ENCODE measurements at places on chromosomes 7 and 10.

DNA sequence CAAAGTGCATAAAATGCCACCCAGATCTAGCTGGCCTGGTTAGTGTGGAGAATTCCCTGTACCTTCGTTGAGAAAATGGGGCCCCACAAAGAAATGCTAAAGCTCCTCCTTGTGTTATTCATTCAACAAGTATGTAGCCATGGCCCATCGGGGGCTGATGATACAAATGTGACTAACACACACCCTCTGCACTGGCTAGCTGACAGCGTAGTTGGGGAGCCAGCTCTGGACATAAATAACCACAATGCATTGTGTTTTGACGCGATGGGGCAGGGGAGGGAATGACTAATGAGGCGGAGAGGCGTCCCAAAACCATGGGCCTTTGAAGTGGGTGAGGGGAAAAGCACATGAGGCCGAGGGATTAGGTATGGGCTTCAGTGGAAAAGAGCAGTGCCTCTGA, 28.2 kb upstream of the ASL start:
- no peak for DNase-seq

- no peak for DNase-seq
Measured at GRCh38 chr10:72649291-72649690, 23.4 kb upstream of the MICU1 start.

DNA sequence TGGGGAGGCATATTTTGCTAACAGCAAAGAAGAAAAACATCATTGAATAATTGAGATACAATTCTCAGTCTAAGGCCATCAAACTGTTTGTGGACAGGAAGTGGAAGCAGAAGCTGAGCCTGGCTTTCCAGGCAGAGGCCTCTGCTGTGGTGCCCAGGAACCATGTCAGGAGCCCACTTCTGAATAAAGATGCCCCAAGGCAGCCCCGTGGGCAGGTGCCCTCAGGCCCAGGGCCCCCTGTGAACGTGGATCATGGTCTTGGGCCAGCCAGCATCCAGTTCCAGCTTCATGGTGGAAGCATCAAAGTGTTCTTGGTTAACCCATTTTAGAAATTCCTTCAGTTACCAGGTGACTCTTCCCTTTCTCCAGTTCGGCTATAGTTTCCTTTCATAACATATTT, 346.8 kb downstream of the PTPRN2 start:
- DNase-seq, result no peak

DNA sequence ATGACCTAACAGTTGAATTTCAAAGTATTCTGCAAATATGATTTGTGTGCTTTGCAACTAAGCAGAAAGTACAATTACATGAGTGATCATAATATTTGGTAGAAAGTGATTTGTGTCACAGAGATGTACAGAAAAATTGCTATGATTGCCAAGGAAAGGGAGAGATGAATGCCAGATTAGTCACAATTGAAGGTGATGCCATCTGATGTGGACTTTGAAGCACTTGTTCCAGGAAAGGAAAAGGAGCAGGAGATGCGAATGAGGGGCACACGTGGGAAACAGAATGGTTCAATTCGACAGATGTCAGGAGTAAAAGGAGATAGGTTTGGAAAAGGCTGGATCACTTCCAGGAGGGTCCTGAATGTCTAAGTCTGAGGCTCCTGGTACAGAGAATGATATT, 153.1 kb upstream of the LAMB4 start:
- DNase-seq, result no peak

DNA sequence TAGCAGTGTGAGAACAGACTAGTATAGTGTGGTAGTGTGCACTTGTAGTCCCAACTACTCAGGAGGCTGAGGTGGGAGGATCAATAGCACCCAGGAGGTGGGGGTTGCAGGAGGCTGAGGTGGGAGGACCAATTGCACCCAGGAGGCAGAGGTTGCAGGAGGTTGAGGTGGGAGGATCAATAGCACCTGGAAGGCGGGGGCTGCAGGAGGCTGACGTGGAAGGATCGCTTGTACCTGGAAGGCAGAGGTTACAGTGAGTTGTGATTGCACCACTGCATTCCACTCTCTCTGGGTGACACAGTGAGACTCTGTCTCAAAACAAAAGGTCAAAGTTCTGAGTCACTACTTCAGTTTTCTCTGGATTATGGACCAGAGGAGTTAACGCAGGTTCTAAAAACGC, 22.6 kb upstream of the DIP2C start:
- no peak for DNase-seq

DNA sequence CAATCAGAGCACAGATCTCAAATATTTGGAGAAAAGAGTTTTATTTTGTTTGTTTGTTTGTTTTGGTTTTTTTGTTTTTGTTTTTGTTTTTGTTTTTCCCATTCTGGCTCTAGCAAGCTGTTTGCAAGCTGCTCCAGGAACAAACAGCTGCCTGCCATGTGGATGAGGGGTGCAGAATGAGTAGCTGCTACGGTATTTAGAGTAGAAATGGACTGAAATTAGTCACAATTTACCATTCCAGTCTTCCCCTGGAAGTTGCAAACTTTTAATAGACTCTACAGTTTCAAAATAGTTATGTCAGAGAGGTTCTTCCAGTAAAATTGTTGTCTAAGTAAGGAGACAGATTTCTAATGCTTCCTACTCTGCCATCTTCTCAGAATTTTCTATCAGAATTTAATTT, 27.1 kb upstream of the TAS2R16 start:
- no peak for DNase-seq

DNA sequence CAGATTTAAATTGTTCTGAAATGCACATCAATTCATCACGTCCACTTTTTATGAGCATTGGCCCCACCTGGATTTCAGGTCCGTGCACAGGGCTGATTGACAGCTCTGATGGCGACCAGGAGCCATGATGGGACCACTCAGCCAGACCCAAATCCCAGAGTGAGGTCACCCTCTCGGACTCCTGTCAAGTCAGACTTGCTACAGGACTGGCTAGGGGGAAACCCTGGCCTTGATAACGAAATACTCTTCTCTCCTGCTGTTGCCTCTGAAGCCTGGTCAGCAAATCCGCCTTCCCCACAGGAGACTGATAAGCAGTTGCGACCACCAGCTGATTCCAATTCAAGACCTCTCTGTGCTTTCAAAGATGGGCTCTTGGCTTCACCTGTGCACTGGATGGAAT, 76.4 kb downstream of the CARD11 start:
- DNase-seq, result no peak

DNA sequence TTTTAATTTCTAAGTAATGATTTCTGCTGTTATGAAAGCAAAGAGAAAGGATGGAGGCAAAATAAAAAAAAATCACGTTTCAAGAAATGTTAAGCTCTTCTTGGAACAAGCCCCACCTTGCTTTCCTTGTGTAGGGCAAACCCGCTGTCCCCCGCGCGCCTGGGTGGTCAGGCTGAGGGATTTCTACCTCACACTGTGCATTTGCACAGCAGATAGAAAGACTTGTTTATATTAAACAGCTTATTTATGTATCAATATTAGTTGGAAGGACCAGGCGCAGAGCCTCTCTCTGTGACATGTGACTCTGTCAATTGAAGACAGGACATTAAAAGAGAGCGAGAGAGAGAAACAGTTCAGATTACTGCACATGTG, 2.4 kb downstream of the ADRB1 start:
- no peak for DNase-seq

- no peak for DNase-seq
Measured at GRCh38 chr10:38119038-38119437, 24.9 kb downstream of the ZNF37A start.

GRCh38 chr10:98295401-98295811, 27.4 kb upstream of the LOXL4 start:
- no peak for DNase-seq

- no peak for DNase-seq
Measured at GRCh38 chr7:90660100-90660499, 64.0 kb downstream of the CDK14 start.

DNA sequence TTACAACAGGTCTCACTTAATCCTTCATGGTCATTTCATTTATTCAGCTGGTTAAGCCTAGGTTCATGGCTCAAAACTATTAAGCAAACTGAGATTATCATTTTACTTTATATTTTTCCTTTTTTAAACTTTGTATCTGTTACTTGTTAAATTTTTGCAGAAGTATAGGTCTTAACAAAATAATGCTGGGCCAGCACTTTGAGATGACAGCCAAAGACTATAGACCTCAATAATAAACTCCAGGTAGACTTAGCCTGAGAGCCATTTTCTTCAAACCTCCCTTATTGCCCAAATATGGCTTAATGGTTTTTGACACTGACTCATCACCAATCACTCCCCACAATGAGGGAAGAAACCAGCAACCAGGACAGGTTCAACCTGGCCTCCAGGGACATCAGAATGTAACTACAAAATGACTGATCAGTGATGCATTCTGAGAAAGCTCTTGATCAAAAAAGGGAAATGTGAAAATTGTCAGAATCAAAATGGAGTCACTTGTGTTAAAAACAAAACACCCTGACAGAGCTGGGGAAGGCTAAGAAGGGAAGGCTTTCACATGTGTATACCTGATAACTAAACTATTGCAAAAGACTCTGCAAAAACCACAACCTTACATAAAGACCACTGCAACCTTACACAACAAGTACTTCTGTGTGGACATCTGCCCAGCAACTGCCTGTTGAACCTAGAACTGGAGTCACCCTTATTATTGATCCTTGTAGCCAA, 2.1 kb upstream of the CCDC126 start:
- no peak for DNase-seq

DNA sequence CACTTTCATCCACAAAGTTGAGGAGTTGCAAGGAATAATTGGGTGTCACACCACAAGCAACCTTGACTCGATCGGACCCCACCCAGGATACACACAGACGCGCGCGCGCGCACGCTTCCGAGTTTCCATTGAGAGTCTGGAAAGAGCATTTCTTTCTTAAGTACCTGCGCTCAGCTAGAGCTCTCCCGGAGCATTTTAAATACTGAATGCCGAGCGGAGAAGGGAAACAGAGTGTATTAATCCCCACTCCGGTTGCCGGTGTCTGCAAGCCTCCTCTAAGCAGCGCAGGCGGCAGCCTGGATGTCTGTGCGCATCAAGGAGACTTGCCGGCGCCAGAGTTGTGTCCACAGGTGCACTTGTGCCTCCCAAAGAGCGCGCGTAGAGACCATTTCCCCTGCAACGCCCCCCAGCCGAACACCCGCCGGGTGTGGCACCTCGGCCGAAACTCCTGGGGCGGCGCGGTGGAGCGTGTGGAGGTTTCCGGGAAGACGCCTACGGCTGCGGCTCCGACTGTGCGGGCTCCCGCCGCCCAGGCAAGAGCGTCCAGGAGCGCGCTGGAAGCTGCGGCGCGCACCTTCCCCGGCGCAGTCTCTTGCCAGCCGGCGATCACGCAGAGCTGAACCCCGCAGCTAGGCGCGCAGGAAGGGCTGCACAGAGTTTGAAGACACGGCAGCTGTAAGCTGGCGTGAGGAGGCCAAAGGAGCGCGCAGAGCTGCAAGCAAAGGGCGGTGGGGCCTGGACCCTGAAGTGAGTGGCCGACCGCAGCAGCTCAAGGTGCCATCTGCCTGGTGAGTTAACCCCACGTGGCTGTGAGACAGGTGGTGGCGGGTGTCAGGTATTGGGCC, 1.1 kb upstream of the FEZF1 start:
- DNase-seq, result no peak

DNA sequence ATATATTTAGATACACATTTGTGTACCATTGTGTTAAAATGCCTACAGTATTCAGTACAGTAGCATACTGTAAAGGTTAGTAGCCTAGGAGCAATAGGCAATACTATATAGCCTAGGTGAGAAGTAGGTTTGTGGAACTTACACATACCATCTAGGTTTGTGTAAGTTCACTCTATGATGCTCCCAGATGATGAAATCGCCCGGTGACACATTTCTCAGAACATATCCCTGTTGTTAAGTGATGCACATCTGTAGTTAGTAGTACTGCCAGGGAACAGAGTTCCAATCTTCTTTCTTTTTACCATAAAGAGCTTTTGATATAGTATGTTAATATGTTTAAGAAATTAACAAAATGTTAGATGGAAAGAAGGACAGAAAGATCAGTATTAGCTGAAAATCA, 138.2 kb downstream of the SNX13 start:
- no peak for DNase-seq

- no peak for DNase-seq
Measured at GRCh38 chr10:46096446-46096845, 50.4 kb upstream of the MSMB start.

All from hematopoietic multipotent progenitor cell (in vitro differentiated cells).